ENCODE measurements at places on chromosomes 6 and 20. TPM values are rescaled to one million over a fixed set of nuclear protein-coding genes. Genes with fewer than 3 reads are reported as not detected.

Gene MICB
- 29.3 TPM for total RNA-seq

- DNase-seq, result no peak
These were observed 10.2 kb downstream of the ELMO2 start for GRCh38 chr20:46396052-46396740.

DNA sequence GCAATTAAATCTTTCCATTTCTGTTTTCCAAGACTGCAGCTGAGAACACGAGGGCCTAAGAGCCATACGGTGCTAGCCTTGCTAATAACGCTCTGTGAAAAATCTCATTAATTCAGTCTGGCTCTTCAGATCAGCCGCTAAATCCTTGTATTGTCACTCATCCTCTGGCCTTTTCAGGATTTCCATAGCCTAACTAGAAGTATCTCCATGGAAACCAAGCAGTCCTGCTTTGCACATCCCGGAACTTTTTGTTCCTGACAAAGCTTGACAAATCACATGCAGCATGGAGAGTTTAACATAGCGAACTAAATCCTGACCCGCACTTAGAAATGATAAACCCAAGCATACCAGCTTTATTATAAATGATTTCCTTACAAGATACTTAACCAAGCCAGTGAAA is 383.7 kb downstream of the CD83 start:
- DNase-seq, result no peak

- DNase-seq, result no peak
These were observed 11.8 kb upstream of the IBTK start for GRCh38 chr6:82259389-82259788.

DNA sequence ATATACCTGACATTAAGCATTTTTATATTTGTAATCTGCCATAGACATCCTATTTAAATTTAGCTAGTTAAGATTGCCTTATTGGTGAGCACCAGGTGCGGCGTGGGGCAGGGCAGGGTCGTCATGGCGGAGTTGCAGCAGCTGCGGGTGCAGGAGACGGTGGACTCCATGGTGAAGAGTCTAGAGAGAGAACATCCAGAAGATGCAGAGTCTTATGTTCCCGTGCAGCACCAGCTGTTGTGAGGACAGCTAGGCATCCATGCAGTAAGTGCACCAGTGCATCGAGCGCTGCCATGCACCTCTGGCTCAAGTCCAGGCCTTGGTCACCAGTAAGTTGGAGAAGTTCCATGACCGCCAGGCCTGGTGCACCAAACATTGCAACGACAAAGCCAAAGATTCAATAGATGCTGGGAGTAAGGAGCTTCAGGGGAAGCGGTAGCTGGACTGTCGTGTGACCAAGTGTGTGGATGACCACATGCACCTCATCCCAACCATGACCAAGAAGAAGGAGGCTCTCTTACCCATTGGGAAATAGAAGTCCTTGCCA is 586.2 kb downstream of the CD109 start:
- DNase-seq, result no peak

Data from dermis blood vessel endothelial cell (primary cell).